IMR-90 (cell line): ENCODE measurements at places on chromosomes 12 and 14. TPM values are rescaled to one million over a fixed set of nuclear protein-coding genes. Genes with fewer than 3 reads are reported as not detected.

Gene GALNT16
- 0.89 and 1.5 TPM in 2 replicates for polyA plus RNA-seq

Gene SLC6A15
- 0.22 and 0.32 TPM in 2 replicates for polyA plus RNA-seq

Gene CEP83
- polyA plus RNA-seq, result 5.9 and 8.9 TPM in 2 replicates

Gene MANSC4
- polyA plus RNA-seq, result not detected in 2 replicates

Gene POP5
- polyA plus RNA-seq, result 81.5 and 99.4 TPM in 2 replicates

Gene PLCZ1
- polyA plus RNA-seq, result not detected in 2 replicates

Gene EIF2S3B
- polyA plus RNA-seq, result 0.39 and 0.46 TPM in 2 replicates
